HepG2 (cell line): ENCODE measurements at places on chromosomes 3 and 15. TPM values are rescaled to one million over a fixed set of nuclear protein-coding genes. Genes with fewer than 3 reads are reported as not detected.

Gene CCDC39
- total RNA-seq: not detected in 2 replicates

Gene LIPH
- 0.09 TPM in 1 of 2 replicates, not detected in the other for total RNA-seq

Gene PRRT3
- total RNA-seq: 0.29 and 0.44 TPM in 2 replicates

Gene IP6K2
- 65.5 and 85.5 TPM in 2 replicates for total RNA-seq
